ENCODE measurements at places on chromosomes 16 and 17.

GRCh38 chr16:81861503-81861902, 82.4 kb downstream of the PLCG2 start:
- no peak for DNase-seq

DNA sequence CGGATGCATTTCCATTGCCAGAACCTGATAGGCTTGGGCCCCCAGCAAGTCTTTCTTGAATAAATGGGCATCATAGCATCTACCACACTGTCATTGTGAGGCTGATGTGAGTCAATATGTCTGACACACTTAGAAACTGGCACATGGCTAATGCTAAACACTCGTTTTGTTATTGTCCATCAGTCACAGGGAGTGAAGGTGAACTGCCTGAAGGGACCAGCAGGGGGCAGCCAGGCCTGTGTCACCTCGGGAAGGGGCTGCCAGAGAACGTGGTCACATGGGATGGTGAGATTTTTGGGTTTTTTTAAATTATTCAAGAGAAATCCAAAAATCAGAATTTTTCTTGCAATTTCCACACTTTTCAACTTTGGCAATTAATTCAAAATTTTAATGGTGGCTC, 831 bp upstream of the RCVRN start:
- no peak for DNase-seq

DNA sequence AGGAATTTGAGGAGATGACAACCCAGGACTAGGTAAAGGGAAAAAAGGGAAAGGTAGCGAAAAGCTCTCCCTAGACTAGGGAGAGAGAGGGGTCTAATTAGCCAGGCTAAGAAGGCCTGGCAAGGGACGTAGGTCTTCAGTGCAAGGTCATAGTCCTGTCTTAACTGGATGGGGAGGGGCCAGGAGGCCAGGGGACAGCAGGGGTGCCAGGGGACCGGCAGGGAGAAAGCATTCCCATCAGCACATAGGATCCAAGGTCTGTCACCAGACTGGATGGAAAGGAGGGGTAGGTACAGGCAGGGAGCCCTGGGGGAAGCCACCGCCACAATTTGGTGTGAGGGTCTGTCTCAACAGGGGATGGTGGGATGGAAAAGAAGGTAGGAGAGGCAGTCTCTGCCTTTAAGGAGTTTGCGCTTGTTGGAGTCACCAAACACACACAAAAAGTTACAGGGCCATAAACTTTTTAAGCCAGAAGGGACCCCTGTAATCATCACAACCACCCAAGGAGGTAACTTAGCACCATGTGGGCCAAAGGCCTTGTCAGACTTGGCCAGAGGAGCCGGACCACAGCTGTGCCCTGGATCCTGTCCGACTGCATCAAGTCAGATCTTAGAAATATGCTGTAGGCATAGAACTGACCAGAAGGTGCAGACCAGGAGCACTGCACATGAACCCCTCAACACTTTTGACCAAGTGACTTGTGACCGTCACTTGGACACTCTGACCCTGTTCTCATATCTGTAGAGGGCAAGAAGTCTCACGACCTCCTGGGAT, 10.0 kb downstream of the AXIN2 start:
- DNase-seq = no peak

DNA sequence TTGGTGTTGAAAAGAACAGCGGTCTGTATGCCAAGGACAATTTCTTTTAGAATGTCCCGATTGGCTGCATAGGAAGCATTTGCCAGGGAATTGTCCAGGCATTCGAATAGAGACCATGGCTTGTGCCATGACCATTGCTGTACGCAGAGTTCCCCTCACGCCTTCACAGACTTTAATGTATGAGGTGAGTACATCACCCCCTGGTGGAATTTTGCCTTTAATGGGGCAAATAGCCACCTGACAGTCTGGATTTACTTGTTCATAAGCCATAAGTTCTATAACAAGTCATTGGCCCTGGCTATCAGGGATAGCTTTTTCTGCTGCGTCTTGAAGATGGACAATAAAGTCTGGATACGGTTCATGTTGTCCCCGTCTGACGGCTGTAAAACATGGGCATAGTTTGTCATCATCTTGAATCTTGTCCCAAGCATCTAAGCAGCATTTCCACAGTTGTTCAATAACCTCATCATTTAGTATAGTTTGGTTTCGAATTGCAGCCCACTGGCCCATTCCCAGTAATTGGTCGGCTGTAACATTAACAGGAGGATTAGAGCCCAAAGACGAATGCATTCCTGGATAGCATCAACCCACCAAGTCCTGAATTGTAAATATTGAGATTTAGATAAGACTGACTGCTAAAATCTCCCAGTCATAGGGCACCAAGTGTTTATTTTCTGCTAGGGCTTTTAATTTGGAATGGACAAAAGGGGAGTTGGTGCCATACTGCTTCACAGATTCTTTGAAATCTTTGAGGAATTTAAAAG, 67.7 kb upstream of the ARL4D start:
- DNase-seq = no peak

DNA sequence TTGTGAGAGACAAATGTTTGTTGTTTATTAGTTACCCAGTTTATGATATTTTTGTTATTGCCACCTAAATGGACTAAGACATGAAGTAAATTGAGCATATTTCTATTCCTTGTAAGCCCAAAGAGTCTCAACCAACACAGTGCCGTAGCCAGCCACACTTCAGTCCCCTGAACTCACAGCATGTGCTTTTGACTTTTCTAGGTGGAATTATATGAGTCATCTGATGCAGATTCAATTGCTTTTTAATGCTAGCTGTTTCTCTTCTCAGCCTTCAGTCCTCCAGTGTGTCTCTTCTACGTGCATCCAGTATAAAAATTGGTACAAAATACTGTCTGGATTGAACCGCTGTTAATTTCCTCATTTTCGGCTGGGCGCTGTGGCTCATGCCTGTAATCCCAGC, 39.0 kb downstream of the IQCK start:
- no peak for DNase-seq

DNA sequence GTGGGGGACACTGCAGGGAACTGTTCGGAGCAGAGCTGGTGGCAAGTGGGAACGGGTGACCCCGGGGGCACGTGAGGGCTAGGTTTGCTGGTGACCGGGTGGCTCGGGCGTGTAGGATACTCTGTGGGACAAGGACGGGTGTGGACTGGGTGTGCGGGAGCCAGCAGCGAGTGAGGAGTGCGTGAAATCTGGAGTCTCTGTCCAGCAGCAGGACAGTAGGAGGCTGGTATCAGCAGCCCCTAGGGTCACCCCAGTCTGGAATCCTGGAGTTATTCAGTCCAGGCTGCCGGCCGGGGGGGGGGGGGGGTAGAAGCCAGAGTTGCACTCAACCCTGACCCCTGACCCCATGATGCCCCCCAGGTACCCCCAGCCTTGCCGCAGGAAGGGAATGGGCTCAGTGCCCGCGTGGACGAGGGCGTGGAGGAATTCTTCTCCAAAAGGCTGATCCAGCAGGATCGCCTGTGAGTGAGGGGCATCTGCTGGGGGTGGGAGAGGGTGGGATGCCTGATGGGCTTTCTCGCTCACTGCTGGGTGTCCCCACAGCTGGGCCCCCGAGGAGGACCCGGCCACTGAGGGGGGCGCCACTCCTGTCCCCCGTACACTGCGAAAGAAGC, 6.2 kb downstream of the ACD start:
- DNase-seq = no peak

- DNase-seq = no peak
These were observed 14.8 kb downstream of the PSMD3 start for GRCh38 chr17:39995438-39995837.

GRCh38 chr17:8532021-8532420, 96.3 kb downstream of the NDEL1 start:
- no peak for DNase-seq

GRCh38 chr16:55981557-55981956, 106.4 kb upstream of the CES5A start:
- no peak for DNase-seq

DNA sequence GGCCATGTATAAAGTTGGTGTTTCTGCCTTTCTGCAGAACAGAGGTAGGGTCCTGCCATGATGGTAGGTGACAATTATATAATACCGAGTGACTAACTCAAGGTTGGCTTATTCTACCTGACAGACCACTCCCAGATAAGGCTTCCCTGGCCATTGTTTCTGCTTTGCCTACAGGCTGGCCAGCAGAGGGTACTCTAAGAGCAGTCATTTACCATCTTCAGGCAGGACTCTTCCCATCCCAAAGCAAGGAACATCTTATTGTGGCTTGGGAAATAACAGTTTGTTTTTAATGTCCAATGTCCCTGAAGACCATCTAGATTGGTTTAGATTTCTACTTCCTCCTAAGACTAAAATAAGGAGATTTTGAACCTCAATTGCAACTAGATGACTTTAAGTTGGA, 74.1 kb downstream of the SNX11 start:
- DNase-seq = no peak

GRCh38 chr16:9184354-9184690, 92.9 kb downstream of the HAPSTR1 start:
- DNase-seq = no peak

- DNase-seq = peak; percentile 74
These were observed at the start of gene NTN1 for GRCh38 chr17:9021158-9021991. Gene NTN1 (plus strand): TSS chr17:9021510. CDS start chr17:9022374, 864 bp downstream.

GRCh38 chr17:72539981-72540897, 419.4 kb downstream of the SOX9 start:
- DNase-seq = peak; percentile 46

DNA sequence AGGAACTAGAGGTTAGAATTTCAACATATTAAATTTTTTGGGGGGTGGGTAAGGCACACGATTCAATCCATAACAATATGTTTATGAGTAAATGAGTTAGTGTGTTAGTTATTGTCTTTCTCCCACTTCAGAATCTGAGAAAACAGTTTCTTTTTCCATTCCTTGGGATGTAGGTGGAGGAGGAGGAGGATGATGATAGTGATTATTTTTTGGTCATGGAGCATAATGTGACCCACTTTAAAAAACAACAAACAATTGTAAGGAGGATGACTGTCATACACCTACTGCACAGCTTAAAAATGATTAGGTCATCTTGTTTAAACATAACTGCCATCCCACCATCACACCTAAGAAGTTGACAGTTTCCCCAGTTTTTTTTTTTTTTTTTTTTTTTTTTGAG, 148.7 kb downstream of the CDRT15L2 start:
- no peak for DNase-seq
